ENCODE measurements at places on chromosomes 11 and 22. TPM values are rescaled to one million over a fixed set of nuclear protein-coding genes. Genes with fewer than 3 reads are reported as not detected.
A peak's percentile ranks its signal among the peaks of the same experiment; 100 is the strongest.

DNA sequence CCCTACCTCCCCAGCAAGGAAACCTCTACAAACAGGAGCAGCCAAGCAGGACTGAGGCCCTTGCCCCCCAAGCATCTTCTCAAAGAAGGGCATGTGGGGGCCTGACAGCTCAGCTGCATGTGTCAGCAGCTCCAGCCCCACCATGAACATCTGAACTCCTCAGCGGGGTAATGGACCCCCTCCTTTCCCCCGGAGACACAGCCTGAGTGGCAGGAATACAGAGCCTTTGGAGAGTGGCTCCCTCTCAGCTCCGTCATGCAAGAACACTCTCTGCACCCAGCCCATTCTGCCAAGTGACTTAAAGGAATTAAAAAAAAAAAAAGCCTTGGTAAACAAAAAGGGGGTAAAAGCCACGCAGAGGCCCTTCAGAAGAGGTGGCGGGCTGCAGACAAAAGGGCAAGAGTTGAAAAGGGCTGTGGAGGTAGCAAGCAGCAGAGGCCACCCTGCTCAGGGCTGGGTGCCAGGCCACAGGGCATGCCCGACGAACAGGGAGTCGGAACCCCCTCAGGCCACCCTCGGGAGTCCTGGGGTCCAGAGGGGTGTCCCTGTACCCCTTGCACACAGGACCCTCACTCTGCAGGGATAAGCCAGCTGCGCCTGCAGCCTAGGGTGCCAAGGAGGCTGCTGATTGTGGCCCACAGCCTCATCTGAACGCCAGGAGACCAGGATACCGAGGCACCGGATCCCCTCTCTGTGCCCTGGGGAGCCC lies 62.5 kb downstream of the MACROD1 start:
- no peak for DNase-seq

DNA sequence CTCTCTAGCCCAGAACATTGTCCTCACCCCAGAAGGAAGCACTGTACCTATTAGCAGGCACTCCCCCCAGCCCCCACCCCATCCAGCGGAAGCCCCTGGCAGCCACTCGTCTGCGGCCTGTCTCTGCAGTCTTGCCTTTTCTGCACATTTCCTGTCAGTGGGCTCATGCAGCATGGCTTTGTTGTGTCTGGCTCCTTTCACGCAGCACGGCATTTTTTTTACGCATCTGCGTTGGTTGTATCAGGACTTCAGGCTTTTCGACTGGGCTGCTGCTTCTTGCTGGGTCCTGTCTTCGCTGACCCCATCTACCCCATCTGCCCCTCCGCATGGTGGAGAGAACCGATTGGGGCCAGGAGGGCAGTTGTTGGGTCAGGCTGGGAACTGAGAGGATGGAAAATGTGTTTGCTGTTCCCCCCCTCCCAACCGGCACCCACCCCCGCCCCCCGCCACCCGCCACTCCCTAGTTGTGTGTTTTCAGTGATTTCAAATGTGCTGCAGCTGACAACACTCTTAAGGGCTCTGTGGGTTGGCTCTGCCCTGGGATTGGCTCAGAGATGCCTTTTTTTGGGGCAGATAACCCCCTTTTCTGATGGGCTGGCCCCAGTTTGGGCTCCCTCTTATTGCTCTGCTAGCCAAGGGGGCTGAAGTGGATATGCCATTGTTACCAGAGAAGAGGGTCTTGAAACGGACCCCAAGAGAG lies 110.0 kb downstream of the KIAA1671 start:
- DNase-seq: no peak

- no peak for DNase-seq
These were observed 551.0 kb downstream of the OPCML start for GRCh38 chr11:132981131-132981956.

DNA sequence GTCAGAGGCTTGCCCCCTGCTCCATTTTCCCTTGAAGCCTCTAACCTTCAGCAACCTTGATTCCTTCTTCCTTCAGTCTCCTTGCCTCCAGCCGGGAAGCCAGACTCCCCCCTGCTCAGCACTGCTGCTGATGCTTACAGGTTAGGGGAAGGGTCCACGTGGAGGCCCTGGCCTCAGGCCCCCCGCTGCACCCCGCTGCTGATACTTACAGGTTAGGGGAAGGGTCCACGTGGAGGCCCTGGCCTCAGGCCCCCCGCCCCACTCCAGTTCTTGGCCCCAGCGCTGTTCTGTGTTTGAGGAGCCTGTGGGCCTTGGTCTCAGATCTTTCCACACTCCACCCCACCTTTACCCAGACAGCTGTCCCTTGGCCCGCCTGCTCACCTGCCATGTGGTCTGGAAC lies 25.6 kb upstream of the PKNOX2 start:
- DNase-seq: no peak

- no peak for DNase-seq
These were observed 300.2 kb downstream of the SHANK2 start for GRCh38 chr11:70952191-70952590.

DNA sequence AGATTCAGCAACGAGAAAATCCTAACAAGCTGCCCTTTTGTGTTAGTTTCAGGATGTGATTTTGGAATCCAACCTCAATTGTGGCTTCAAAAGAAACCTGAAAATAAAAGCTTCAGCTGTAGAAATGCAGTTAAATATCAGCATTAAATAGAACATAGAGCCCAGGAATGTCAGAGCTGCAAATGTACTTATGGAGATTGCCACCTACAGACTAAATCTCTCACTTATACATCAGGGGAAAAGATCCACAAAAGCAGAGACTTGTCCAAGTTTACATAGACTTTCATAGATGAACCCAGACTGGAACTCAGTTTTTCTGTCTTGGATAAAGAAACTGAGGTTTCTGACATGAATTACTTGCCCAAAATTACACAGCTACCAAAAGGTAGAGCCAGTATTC lies 446.6 kb downstream of the DLG2 start:
- no peak for DNase-seq

DNA sequence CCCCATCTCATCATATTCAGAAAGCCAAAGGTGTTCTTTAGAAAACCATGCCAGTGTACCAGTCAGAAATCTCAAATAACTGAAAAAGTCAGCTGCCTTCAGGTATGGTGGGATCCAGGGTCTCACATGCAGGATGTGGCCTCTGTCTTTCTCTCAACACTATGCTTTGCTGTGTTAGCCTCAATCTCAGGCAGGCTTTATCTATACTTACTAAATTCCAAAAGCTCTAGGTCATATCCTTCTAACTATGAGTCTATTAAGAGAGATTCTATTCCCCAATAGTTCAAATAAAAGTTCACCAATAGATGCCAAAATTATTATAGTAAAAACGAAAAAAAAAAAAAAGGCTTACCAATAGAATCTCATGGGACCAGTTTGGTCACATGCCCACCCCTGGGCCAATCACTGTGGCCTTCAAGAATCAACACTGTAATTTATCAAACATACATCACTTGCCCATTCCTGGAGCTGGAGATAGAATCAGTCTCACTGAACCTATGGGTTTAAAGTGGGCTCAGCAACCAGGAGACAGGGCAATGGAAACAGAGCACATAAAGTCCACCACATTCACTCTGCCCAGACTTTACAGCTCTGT lies 38.0 kb upstream of the APLNR start:
- no peak for DNase-seq

- no peak for DNase-seq
These were observed 35.4 kb upstream of the SERPIND1 start for GRCh38 chr22:20738394-20739089.

- no peak for DNase-seq
These were observed 27.9 kb upstream of the KRTAP5-7 start for GRCh38 chr11:71499125-71499524.

DNA sequence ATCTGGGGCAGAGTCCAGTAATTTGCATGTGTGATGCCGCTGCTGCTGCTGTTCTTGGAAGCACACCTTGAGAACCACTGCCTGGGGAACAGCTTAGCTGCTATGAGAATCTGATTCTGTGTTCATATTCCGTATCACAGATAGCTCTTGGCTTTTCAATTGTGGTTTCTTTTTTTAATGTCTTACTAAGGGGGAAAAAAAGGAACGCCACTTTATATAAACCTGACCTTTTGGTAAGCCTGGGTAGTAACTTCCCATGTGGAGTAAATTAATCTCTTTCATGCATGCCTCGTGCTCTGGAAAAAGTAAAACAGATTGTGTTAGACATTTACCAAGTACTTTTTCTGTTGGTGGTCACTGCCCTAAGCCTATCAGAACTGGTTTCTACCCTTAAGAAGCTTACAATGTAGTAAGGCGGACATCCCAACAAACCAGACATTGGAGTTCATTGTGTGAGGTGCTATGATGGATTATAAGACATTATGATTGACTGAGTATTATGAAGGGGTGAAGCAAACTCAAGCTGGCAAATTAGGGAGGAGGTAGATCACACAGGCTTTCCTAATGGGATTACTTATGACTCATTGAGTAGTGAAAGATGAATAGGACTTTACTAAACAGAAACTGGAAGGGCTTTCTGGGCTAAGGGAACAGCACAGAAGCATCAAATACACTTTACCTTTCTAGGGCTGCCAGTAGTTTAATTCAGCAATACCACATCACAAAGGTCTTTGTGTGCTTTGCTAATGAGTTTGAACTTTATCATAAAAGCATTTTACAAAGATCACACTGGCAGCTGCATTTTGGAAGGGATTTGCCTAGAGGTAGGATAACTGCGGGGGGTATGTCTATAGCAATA lies 64.7 kb downstream of the MAML2 start:
- DNase-seq: no peak

DNA sequence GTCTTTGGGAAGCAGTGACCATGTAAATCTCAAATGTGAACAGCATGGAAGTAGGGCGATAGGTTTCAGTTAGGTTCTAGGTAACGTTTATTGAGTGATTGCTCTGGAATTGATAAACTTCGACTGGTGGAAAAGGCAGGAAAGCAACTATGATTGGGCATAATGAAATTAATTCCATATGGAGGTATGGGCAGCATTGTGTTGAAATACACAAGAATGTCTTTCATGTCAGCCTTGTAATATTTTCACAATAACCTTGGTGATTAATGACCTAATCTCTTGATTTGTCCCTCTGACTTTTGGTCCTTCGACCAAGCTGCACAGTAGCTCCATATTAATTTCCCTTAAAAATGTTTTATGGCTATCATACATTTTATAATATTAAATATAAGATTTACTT lies 2.8 kb downstream of the CEP57 start:
- DNase-seq: no peak

- no peak for DNase-seq
These were observed 89.2 kb downstream of the PDE2A start for GRCh38 chr11:72584939-72585597.

- DNase-seq: no peak
These were observed 236.8 kb downstream of the CASP12 start for GRCh38 chr11:104661471-104661870.

- DNase-seq: no peak
These were observed 11.7 kb upstream of the UCP3 start for GRCh38 chr11:74020539-74020938.

DNA sequence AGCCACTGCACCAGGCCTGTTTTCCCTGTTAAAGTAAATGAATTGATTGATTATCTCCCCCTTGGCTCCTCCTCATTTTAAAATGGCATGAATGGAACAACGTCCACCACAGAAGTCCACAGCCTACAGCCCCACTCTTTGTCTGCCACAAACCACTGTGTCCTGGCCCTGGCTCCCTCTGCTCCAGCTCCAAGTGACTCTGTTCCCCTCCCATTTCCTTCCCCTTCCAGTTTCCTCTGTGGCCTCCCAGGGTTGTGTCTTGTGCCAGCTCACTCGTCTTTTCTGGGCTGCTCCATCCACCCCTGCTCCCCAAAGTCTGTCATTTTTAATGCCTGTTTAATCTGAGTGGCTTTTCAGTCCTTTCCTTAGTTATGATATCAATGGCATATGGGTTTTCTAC lies 52.4 kb upstream of the CD5 start:
- no peak for DNase-seq

DNA sequence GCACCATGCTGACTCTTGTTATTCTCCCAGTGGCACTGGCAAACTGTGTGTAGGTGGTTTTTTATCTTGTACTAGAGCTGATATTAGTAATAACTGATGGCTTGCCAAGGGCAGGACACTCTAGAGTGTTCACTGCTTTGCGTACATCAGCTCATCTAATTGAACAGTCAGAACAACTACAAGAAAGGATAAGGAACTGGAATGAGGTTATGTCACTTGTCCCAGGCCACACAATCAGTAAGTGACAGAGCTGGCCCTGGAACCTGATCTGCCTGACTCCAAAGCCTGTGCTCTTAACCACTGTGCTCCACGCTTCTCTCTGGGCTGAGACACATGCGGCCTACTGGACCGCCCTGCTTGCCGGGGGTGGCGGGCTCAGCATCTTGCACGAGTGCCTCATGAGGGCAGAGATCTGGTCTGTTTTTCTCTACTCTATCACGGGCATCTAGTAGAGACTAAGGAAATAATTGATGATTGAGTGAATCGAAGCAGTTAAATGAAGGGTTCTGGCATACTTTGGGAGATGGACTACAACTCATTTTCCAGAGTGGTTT lies 155.9 kb upstream of the SORL1-AS1 start:
- DNase-seq: no peak

GRCh38 chr11:23995891-23996290 lies 501.0 kb upstream of the LUZP2 start:
- DNase-seq: peak; percentile 56

GRCh38 chr11:66345316-66345649 lies 379 bp upstream of the BRMS1 start:
- no peak for DNase-seq

- DNase-seq: no peak
These were observed 319.5 kb downstream of the TENM4 start for GRCh38 chr11:79121351-79121750.

DNA sequence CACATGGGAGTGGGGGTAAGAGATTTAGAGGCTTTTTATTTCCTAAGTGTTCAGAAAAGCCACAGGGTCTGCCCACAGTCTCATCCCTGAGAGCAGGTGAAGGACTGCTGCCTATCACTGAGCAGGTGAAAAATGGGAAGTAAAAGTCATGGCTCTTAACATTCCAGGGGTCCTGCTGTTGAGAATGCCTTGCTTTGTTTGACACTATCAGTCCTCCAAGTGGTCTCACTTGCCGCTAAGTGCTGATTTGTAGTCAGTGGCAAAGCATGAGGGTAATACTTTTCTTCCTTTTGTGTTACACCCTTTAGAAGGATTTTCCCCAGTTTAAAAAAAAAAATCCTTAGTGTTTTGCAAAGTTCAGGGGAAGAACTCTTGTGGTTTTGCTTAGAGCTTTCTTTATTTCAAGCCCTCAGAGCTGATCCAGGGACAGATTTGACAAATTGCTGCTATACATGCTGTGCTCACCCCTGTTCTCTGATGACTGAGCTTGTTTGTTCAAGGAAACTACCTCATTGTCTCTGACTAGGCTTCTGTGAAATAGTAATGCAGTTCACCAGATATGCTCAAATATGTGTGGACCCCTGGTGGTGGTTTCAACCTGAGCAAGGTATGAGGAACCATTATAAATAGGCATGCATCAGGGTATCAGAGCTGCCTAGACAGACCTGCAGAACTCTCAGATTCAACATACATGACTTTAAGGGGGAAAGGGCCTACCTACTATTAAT lies 141.0 kb downstream of the ARHGAP42 start:
- DNase-seq: peak; percentile 46

GRCh38 chr11:12962306-12962705 lies 46.8 kb upstream of the RASSF10 start:
- no peak for DNase-seq

SCGB1D2 gene
- total RNA-seq: not detected

RELT gene
- total RNA-seq: 11.6 TPM

SHANK2 gene
- 1.5 TPM for total RNA-seq

ISX gene
- not detected for total RNA-seq

LAMTOR1 gene
- 151 TPM for total RNA-seq

FADS1 gene
- total RNA-seq: 97.3 TPM

Data from foreskin keratinocyte (primary cell).